ENCODE measurements at places on chromosomes 3 and 15.

DNA sequence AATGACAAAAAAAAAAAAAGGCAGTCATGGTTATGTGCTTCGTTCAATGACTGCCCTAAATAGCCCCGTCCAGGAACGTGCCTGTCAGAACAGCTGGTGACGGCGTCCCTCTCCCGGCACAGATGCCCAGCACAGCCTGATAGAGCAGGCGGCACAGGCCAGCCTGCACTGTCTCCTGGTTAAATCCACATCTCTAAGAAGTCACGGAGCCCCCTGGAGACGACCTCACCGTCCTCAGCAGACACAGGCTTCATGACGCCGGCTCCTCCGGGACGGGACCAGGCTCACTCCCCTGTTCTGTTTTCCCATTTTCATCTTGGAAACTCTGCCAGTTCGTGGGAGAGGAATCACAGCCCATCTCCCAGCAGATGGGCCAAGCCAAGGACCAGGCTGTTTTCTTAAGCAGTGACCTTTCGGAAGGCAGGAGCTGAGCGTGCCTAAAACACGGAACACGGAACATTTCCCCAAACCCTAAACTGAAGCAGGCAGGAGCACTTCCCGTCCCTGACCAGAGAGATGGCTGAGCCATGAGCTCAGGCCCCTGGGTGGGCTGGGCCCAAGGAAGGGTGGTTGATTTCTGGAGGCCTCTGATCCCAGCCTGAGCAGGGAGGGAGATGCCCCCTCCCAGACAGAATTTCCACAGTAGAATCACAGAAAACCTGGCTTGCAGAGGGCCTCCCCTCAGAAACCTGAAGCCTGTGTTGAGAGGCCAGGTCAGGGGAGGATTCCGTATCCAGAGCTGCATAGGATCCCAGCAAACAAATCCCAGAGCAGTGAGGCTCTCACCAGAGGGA lies 35.9 kb downstream of the ADCY5 start:
- DNase-seq: no peak

- DNase-seq: no peak
These were observed 65.9 kb downstream of the PGPEP1L start for GRCh38 chr15:98941595-98942255.

DNA sequence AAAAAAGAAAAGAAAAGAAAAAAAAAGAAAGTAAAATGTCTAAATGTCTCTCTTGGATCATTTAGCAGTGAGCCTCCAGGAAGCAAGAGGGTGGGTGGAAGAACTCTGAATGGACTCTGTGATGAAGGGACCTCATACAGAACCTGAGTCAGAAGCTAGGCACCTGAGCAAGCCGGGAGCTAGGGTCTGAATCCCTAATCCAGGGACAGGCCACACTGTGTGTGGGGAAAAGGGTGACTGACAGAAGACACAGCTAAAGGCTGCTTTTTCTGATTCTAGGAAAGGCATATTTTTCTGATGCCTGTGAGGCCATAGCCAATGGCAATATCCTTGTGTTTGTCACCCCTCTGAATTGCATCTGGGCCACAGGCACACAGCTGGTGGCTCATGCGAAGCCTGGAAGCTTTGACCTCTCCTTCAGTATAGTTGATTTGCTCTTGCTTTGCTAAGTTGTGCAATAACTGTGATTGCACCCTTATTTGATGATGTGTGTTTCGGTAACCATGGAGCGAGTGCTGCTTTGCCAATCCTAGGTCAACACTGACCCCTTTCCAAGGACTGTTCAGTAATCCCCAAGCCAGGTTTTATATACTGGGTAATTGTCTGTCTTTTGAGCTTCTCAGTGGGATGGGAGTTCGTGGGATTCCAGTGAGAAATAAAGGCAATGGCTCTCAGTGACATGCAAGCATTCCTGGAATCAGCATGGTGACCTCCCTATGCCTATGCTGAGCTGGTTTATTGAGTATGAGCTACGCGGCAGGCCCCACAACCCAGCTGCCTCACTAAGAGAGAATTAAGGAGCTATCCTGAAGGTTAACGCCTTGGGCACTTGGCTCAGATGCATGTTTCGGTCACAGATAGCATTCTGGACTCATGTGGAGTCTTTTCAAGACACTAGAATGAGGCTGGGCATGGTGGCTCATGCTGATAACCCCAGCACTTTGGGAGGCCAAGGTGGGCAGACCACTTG lies 49.0 kb upstream of the OSBPL11 start:
- peak; percentile 28 for DNase-seq

DNA sequence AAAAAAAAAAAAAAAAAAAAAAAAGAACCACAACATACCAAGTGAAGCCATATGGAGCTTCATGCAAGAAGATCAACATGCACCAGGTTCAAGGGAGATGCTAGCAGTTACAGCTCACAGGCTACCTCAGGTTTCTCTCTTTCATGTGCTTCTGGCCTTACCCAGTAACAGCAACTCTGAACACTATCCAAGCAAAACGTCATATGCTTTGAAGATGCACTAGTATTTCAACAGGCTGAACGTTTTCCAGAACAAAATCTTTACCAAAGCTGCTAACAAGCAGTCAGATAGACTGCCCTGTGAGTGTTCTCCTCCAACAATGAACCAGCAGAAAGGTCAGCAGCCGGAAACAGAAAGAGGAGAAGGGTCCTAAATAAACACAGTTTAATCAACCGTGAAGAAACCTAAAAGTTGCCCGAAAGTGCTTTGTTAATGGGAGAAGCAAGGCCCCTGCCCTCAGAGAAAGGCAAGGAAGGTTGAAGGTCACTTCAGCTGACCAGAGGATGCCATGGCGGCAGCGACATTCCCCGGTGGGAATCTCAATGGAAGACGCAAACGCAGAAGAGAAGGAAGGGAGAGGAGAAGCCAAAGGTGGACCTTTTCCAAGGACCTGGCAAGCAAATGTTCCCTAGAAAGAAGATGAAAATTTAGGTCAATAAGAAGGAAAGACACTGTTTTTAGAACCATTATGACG lies 80.1 kb downstream of the CCNL1 start:
- no peak for DNase-seq

GRCh38 chr3:55658270-55658669 lies 171.2 kb upstream of the WNT5A start:
- no peak for DNase-seq

DNA sequence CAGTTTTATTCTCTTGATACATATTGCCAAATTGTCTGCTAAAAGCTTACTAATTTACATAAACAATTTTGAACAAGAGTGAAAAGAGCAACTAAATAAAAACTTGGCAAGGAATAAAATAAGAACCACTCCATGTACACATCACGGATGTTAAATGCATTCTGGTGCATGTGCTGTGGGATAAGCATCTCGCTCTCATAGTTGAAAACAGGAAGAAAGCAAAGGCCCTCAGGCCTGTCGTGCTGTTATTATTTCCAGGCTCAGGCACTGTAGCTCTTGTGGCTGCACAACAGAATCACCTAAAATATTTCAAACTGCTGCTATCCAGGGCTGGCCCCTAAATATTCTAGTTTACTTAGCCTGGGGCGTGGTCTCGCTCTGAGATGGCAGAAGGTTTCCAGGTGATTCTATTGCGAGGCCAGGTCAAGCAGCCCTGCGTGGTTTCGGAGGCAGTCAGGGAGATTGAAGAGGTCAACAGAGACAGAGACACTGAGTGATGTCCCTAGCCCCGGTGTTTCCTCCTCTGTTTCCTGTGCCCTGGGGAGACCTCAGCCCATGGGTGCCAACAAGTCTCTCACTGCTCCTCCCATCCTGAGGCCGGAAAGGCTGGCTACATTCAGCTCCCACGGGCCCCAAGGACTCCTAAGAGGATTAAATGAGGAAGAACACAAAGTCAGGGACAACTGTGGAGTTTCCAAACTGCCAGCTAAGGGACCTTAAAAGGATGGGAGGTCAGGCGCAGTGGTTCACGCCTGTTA lies 18.2 kb upstream of the PDIA5 start:
- no peak for DNase-seq

DNA sequence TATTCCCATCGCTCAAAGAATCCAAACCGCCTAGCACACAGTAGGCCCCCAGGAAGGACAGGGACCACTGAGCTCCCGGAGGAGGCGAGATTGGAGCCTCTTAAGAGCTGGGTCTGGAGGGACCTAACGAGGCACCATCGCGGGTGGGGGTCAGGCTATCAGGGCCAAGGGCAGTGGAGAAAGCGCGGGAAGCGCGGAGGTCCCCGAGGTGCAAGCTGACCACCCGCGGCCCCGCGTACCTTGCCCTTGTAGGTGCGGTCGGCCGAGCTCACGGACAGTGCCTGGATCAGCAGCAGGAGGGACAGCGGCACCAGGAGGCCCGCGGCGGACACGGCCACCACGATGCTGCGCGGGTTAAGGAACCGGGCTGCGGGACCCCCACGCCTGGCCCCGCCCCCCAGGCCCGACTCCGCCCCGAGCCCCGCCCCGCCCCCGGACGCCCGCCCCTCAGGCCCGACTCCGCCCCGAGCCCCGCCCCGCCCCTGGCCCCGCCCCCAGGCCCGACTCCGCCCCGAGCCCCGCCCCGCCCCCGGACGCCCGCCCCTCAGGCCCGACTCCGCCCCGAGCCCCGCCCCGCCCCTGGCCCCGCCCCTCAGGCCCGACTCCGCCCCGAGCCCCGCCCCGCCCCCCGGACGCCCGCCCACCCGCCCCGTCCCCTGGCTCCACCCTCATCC lies 3.9 kb downstream of the ZDHHC19 start:
- no peak for DNase-seq

- DNase-seq: peak; percentile 92
These were observed at the start of gene CFAP91 for GRCh38 chr3:119702530-119703527. Gene CFAP91 (plus strand): TSS chr3:119703022. CDS start chr3:119703099, 77 bp downstream.

DNA sequence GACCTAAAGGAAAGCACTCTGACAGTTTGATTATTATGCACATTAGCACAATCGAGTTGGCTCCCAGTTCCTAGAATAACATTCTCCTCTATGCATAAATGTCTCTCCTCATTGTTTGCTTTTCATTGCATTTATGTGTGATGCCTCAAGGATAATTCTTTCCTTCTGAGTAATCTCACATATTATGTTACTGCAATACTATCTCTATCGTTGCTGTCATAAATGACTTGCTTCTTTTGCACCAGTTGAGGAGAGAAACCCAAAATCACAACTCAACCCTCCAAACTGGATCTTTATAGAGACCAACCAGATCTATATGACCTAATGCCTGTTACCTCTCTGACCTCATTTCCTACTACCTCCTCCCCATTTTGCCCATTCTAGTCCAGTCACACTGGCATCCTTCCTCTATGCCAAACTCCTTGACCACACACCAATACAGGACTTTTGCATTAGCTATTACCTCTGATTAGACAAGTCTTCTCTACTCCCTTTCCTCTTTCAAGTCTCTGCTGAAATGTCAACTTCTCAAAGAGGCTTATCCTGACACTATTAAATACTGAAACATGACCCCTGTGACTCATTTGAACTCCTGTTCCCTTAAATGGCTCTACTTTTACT lies 1026.0 kb downstream of the TUSC7 start:
- peak; percentile 37 for DNase-seq

DNA sequence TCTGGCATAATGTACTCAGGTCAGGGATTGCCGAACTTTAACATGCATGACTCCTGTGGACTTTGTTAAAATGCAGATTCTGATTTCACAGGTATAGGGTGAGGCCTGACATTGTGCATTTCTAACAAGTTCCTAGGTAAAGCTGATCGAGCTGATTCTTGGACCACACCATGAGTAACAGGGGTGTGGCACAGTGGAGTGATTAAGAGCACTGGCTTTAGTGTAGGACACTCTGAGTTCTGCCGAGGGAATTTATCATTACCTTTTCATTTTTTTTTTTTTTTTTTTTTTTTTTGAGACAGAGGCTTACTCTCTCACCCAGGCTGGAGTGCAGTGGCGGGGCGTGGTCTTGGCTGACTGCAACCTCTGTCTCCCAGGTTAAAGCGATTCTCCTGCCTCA lies 169.3 kb downstream of the ADAMTS9 start:
- no peak for DNase-seq

- DNase-seq: no peak
These were observed 108.4 kb upstream of the RORA start for GRCh38 chr15:61337541-61337940.

DNA sequence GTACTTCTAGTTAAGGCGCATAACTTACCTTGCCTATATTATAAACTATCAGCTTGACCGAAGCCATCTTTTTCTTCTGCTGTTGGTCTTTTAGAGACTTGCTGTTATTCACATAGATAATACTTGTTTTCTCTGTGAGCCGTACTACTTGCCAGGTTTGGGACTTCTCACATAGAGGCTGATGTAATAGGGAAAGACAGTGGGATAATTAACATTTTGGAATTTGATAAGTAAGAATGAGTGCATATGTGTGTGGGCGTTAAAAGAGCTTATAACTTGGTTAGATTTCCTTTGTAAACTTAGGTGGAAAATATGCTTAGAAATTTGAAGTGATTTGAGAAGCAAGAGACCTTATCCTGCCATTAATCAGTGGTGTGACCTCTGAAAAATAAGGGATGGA lies 47.8 kb downstream of the FNDC3B start:
- DNase-seq: no peak

GRCh38 chr3:79761441-79761840 lies 6.4 kb downstream of the ROBO1 start:
- DNase-seq: no peak

DNA sequence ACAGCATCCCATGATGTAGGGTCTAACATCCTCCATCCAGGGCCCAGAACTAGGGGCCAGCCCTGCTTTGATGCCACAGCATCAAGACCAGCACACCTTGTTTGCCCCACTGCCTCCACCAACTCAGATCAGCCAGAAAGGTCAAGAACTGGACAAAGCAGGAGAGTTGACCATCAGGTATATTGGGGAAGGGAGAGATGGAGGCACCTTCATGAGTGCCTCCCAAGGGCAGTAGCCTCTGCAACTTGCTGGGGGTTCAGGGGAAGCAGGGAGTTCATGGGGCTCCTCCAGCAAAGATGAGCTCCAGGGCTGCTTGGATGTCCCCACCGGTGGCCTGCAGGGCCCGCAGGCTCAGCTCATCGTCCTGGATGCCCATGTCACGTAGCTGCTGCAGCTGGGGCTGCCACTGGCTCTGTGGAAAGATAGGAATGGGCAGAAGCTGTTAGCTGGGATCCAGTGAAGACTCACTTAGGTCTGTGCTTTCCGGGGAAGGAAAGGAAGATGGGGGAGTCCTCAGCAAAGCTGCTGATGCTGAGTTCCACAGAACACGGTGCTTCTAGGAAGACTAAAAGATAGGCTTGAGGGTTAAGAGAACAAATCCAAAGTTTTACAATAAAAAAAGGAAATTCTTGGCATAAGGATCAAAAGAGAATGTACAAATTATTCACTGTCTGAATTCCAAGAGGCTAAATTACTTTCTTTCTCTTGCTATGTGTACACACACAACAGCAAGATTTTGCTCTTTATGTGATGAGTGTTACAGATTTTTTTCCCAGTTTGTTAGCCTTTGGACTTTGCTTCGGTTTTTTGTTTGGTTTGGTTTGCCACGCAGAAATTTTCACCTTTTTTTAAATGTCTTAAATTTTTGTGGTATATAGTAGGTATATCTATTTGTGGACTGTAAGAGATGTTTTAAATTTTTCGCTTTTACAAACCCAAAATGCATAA lies 12.3 kb upstream of the SEMA7A start:
- DNase-seq: no peak

- no peak for DNase-seq
These were observed 108.3 kb upstream of the FGF7 start for GRCh38 chr15:49314716-49315115.

Data from fibroblast of pulmonary artery (primary cell).